ENCODE measurements at places on chromosomes 1 and 21. TPM values are rescaled to one million over a fixed set of nuclear protein-coding genes. Genes with fewer than 3 reads are reported as not detected.
A peak's percentile ranks its signal among the peaks of the same experiment; 100 is the strongest.

CADM3 gene
- total RNA-seq, result not detected

DNA sequence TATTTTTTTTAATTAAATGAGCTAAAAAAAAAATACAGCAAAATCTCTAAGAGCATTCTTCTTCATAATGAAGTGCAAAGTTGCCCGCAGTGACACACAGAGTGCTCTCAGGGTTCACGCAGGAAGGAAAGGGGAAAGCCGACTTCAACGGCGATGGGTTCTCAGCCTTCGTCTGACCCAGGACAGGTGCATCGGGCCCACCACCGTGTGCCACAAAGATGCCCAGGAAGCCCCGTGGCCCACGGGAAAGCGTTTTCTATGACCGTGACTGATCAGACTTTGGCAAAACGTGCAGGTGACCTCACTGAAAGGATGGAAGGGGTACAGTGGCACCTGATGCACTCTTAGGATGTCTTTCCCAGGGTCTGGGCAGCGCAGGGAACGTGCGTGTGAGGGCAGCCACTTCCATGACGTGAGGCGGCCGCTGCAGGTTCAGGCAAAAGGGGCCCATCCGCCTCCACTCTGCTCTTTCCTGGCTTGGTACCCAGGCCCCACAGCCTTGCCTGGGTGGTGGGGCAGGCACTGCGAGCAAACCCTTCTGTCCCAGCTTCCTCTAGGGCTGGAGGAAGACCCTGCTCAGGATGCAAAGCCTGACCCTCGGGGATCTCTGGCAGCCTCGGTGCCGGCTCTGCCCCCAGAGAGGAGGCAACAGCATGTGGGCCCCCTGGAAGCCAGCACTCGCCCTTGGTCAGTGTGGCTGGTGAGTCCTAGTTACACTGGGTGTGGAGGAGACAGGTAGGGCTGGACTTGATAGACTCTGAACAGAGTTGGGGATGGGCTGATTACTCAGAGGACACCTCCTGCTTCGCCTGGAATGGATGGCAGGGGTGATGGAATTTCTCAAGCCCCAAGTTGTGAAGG lies 8.3 kb downstream of the LRRC47 start:
- DNase-seq, result peak; percentile 32

- no peak for DNase-seq
Measured at GRCh38 chr1:151837197-151837596, 2.4 kb downstream of the C2CD4D start.

CA6 gene
- total RNA-seq, result 11.3 TPM

DNA sequence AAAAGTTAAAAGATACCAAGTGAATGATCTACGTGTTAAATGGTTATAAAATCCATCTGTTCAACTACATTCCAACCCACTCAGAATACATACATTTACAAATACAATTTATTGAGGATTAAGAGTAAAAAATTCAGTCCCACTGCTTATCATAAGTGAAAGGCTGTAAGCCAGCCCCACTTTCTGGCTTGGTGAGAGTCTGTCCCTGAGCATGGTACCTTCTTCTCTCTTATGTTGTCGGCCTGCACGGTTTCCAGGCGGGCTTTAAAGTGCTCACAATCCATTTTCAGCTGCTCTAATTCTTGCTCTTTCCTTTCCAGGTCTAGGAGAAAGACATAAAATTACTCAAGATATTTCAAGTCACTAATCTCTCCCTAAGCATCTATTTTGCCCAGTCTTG lies 15.2 kb downstream of the HSF2BP start:
- DNase-seq, result no peak

DNA sequence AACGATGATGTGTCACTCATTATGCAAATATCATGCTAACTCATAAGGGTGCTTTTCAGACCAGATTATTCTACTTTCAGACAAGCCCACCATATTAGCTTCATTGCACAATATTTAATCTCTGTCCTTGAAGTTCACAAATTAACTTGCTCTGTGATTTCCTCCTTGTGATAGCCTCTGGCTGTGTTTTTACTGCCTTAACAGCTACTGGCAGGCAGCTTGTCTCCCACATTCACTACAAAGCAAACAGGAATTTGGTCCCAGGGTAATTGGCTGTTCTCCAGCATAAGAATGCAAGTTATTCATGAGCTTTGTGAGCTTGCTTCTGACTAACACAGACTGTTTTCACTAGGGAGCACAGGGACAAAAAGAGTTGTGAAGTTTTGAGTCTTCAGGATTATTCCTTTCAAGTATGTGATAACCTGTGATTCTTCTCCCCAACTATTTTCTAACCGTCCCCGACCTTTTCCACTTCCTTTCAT lies 87.9 kb upstream of the HMCN1 start:
- no peak for DNase-seq

GRCh38 chr1:23807453-23807852 lies 6.9 kb upstream of the GALE start:
- no peak for DNase-seq

DNA sequence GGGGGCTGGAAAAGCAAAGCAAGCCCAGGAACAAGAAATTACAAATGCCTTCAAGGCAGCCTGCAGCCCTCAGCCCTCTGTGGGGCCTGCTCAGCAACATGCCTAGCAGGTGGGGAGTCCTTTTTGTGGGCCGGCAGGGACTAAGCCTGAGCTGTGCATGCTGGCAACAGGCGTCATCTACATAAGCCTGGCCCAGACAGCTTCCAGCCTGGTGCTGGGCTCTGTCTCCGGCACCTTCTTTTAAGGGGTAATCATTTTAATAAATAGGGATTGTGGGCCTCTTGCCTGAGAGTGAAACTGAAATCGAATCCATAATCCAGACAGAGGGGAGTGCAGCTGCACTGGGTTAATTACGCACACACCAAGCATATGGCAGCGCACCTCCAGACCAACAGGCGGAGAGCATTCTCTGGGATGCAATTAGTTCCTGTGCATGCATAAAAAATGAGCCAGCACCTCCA lies 96.6 kb downstream of the DDX20 start:
- no peak for DNase-seq

DNA sequence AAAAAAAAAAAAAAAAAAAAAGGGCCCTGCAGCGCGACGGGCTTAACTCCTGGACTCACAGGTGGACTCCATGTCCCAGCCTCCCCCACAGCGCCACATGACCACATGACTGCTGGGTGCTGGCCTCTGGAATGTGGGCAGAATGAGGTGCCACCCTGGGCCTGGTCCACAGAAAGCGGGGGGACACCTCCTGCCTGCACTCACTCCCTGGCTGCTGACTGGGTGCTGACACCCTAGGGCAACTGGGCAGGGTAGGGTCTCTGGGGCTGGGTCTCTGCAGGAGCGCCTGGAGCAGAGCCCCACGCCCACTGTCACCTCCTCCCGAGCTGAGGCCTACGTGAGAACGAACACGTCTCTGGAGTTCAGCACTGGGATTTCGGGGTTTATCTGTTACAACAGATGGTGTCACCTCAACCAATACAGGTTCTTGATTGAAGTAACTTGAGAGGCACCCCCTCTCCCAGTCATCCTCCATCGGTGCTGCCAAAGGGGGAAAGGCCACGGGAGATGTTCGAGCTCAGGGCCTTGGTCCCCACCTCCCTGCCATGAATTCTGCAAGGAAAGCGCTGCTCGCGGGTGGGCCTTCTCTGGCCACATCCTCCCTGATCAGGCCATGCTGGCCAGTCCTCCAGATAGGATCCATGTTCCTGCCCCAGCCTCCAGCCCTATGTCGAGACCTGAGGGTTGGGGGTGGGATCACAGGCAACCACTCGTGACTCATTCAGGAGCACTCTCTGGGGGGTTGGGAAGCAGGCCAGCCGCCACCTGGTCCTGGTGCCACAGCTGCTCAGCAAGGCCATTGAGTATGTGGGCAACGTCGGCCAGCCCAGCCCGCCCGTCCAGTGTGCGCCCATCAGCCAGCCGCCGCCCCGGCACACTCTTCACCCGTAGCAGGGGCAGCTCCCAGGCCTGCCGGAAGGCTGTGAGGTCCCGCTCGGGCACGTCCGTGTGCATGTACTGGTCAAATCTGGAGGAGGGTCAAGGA lies 5.4 kb downstream of the CPLANE2 start:
- no peak for DNase-seq

GRCh38 chr1:53186533-53186932 lies 10.1 kb upstream of the CPT2 start:
- DNase-seq, result no peak

MPL gene
- not detected for total RNA-seq

CD1E gene
- not detected for total RNA-seq

FCAMR gene
- total RNA-seq, result not detected

DNA sequence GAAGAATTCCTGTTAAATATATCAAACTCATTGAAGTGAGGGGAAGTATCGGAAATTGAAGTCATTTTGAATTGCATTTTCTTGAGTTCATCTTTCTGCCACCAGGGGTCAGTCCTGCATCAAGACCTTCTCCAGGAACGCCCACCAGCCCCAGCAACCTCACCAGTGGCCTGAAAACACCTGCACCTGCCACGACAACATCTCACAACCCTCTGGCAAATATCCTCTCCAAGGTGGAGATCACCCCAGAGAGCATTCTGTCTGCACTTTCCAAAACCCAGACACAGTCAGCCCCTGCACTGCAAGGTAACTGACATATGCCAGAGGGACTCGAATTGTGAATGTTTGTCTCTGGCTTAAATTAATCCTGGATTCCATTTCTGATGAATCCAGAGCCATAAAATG lies 22.8 kb upstream of the TARS2 start:
- peak; percentile 71 for DNase-seq

- DNase-seq, result no peak
Measured at GRCh38 chr1:39615086-39615673, 24.3 kb downstream of the HEYL start.

GRCh38 chr1:13754510-13755103 lies 54.6 kb downstream of the PRDM2 start:
- no peak for DNase-seq

- DNase-seq, result no peak
Measured at GRCh38 chr1:226697929-226698544, 41.0 kb downstream of the ITPKB start.

GRCh38 chr1:213381572-213382084 lies 330.6 kb downstream of the RPS6KC1 start:
- DNase-seq, result no peak

DNA sequence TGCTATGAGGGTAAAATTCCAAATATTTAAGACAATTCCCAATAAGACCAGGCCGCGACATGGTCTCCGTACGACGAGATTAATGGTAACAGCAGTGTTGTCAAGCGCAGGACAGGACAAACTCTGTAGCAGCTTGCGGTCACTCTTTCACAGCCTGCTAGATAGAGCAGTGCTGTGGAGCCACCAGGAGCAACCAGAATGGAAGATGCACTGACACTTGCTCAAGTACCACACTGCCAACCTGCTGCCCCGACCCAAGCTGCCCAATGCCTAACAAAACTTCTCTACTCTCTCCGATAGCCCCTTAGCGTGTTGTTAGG lies 636 bp downstream of the WARS2 start:
- no peak for DNase-seq

GPR89B gene
- 36.6 TPM for total RNA-seq

DNA sequence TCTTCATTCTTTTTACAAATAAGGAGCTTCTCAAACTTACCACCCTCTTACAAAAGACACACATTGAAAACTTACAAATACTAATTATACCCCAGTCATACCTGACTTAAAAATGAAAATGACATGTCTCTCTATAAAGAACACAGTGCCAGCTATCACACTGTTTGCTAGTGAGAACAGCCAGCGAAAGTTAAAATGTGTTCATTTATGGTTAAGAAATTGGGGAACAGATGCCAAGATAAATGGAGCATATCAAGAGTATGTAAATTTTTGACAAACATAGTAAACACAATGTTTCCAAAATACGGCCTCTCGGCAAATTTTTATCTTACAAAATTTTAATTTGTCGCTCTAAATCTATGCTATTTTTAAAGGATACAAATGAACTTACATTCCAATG lies 1422.9 kb downstream of the KCNT2 start:
- DNase-seq, result no peak

MACO1 gene
- 28.0 TPM for total RNA-seq

- DNase-seq, result no peak
Measured at GRCh38 chr1:245683676-245684075, 528.9 kb downstream of the KIF26B start.

BECN2 gene
- not detected for total RNA-seq

DNA sequence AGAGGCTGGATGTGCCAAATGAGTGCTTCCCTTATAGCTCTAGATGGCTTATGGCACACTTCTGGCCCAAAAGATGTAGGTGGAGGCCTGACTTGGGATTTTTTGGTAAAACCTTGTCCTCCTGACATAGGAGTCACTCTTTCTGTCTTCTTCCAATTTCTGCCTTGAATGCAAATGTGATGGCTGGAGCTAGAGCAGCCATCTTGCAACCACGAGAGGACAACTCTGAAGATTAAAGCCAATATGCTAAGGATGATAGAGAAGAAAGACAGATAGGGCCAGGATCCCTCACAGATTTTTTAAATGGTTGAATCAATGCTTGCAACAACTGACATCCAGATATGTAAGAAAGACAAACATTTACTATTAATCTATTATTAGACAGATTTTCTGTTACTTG lies 8.5 kb upstream of the GPR137B start:
- DNase-seq, result no peak

GRCh38 chr1:60823151-60823550 lies 259.2 kb upstream of the NFIA start:
- DNase-seq, result no peak

DNA sequence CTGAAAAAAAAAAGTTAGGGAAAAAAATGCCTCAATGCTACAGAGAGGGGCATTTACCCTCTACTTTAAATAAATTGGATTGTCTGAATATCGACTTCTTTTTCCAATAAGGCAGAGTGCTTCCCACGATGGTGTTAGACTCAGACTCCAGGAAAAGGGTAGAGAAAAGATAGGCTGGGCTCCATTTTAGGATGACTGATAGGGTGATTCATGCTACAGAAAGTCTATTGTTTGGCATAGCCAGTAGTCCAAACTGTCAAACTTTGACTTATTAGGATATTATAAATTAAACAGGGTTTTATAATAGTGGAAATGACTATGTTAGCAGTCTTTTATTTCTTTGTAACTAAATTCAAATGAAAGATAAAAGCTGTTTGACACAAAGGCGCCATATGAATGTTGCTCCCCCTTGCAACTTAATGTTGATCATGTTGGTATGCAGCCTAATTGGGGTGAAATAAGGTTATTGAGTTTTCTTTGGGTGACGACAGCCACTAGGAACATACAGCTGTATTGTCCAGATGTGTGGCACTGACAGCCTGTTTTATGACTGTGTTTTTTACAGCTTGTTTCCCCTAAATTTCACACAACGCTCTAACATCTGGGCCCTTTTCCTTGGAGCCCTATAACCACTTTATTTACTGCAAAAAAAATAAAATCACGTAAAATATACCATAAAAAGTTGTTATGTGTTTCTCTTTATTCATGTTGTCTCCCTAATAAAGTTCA lies 69.3 kb downstream of the SPAG17 start:
- no peak for DNase-seq

NBPF6 gene
- total RNA-seq, result not detected

ERO1B gene
- total RNA-seq, result 21.2 TPM

PAFAH2 gene
- 24.6 TPM for total RNA-seq

PROK1 gene
- not detected for total RNA-seq

PDE9A gene
- total RNA-seq, result 17.1 TPM

- DNase-seq, result no peak
Measured at GRCh38 chr1:197902131-197902453, 338 bp upstream of the C1orf53 start.
